ENCODE measurements at places on chromosomes 2 and 18.

- DNase-seq, result peak; percentile 11
Observed at GRCh38 chr2:195659114-195659513, 2.1 kb downstream of the SLC39A10 start.

GRCh38 chr2:65737452-65738011 is 305.1 kb upstream of the SPRED2 start:
- DNase-seq, result peak; percentile 8

DNA sequence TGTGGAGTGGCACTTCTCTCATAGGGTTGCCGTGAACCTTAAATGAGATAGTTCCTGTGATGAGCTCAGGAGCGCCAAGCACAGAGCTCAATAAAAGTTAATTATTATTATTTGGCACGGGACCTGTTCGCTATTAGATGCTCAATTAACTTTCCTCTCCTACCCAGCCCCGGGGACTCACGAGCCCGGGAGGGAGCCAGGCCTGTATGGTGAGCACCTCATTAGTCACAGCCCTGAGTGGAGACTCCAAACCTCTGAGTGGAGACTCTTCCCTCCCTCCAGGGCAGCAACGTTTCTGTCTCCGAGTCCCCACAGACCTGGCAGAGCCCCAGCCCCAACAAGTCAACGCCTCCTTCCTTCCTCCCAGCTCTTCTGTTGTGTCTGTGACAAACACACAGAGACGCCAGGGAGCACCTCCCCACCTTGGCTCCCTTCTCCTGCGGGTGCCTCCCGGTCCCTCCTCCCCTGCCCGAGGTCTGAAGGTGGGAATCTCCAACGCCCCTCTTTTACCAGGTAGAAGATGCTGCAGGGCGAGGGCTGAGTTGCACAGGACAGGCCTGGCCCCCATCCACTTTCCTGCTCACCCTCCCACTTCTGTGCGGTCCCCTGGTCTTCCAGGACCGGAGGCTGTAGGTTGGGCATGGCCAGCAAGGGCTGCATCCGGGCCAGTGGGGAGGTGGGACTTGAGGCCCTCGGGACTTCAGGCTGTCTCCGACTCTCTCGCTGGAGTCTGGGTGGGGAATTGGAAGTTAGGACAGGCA is 52.7 kb upstream of the ODC1 start:
- DNase-seq, result peak; percentile 36

DNA sequence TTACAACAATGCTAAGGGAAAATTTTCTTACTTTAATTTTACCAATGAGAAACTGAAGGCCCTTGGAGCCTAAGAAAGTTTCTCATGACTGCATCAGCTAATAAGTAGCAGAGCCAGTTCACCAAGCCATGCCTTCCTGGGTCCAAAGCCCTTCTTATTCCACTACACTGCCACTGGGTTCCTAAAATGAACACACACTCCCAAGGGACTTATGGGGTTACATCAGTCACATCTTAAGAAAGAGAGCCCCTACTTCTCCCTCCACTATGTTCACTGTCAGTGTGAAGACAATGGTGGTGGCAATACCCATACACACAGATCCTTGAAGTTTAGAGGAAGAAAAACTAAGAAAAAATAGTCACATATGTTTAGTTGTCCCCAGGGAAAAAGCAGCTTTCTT is 20.6 kb downstream of the MBD2 start:
- no peak for DNase-seq

- peak; percentile 46 for DNase-seq
Observed at GRCh38 chr2:238784671-238785527, 63.0 kb upstream of the TWIST2 start.

- peak; percentile 97 for DNase-seq
Observed at GRCh38 chr2:173965372-173966025, at the start of gene SP3. SP3 (minus strand) TSS chr2:173965373; CDS start chr2:173965171, 202 bp downstream.
